ENCODE measurements at places on chromosomes 13 and 19.

DNA sequence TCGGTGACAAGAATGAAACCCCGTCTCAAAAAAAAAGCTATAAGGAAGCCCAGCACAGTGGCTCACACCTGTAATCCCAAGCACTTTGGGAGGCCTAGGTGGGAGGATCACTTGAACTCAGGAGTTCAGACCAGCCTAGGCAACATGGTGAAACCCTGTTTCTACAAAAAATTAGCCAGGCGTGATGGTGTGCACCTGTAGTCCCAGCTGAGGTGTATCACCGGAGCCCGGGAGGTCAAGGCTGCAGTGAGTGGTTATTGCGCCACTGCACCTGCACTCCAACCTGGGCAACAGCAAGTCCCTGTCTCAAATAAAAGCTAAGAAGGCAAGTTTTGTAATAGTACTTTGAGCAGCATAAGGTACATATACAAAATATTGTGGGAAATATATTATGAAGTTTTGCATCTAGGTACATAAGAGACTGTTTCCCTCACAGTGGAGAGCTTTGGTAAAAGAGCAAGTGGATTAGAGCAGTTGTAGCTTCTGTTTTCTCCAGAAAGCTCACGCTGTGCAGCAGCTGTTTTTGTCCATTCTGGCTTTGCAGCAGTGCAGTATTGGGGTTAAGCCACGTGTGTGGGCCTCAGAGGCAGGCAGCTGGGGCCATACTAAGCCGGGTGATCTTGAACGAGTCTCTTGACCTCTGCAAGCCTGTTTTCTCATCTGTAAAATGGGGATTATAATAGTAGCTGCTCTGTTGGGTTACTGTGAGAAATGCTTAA, 35.4 kb downstream of the ARHGAP35 start:
- DNase-seq: no peak

DNA sequence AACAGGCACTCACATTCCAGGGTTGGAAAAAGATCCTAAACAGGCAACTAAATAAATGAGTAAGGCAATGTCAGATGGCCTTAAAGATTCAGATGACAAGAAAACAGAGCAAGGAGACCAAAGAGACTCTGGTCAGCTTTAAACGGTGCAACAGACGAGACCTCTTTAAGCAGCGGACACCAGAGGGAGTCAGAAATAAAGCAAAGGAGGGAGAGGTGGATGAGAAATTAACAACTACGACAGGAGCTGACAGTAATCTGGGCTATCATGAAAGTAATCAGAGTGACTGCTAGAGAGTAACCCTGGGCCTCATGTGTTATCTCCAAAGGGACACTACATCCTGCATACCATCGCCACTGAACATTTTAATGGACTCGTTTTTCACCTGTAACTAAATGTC, 1.1 kb downstream of the ZNF550 start:
- no peak for DNase-seq

GRCh38 chr19:50817941-50818858, 5.4 kb downstream of the KLK1 start:
- DNase-seq: peak; percentile 61

DNA sequence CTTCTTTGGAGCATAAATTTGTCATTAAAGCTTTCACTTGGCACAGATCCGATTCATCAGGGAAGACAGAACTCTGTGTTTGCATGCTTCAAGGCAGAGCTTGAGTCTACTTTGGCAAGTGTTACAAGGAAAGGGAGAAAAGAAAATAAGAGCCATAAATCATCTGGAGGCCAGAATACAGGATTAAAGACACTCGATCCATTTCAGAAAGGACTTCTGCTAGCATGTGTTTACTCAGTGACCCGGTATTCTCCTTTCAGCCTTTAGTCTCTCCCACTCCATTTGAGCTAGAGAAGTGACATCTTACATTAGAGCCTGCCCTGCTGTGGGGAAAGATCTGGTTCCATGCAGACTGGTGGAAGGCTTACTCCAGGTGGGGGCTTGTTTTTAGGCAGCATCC, 306.4 kb downstream of the KLF5 start:
- no peak for DNase-seq

- DNase-seq: no peak
Measured at GRCh38 chr19:30167976-30168635, 204.1 kb upstream of the ZNF536 start.

DNA sequence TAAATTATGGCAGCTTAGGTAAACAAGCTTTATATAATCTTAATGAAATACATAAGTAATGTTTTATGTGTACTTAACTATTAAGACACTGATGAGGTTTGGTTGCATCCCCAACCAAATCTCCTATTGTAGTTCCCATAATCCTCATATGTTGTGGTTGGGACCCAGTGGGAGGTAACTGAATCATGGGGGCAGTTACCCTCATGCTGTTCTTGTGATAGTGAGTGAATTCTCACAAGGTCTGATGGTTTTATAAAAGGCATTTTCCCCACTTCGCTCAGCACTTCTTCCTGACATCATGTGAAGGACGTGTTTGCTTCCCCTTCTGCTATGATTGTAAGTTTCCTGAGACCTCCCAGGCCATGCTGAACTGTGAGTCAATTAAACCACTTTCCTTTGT, 212.7 kb downstream of the DIAPH3 start:
- DNase-seq: no peak

GRCh38 chr19:7622933-7623685, 6.2 kb downstream of the XAB2 start:
- no peak for DNase-seq

GRCh38 chr19:1601613-1602064, 3.6 kb downstream of the UQCR11 start:
- DNase-seq: no peak

- DNase-seq: peak; percentile 94
Measured at GRCh38 chr19:58581227-58582141, 8.3 kb upstream of the MZF1 start.

DNA sequence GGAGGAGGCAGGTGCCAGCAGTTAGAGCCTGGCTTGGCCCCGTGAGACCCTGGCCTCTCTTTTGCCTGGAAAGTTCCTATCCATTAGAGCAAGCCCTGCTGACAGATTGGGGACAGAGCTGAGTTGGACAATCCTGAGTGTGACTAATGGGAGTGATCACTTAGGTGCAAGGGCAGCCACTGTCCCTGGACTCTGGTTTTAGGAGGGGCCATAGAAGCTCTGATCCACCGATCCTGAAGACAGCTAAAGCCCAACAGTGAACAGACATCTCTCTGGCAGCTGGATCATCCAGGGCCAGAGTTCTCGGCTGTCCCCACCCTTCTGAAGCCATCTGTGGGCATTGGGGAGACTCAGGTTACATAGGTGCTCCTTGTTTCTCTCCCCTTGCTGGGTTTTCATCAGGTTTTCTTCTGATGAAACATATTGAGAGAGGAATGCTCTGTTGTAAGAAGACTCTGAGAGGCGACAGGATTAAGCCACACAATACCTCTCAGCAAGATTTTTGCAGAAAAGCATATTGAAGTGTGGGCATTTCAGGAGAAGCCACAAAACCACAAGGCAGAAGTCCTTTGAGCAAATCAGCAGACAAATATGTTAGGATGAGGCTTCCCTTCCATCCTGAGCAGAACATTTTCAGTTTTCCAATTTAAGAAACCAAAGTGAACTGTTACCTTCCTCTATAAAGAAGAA, 288.0 kb upstream of the MAB21L1 start:
- no peak for DNase-seq

DNA sequence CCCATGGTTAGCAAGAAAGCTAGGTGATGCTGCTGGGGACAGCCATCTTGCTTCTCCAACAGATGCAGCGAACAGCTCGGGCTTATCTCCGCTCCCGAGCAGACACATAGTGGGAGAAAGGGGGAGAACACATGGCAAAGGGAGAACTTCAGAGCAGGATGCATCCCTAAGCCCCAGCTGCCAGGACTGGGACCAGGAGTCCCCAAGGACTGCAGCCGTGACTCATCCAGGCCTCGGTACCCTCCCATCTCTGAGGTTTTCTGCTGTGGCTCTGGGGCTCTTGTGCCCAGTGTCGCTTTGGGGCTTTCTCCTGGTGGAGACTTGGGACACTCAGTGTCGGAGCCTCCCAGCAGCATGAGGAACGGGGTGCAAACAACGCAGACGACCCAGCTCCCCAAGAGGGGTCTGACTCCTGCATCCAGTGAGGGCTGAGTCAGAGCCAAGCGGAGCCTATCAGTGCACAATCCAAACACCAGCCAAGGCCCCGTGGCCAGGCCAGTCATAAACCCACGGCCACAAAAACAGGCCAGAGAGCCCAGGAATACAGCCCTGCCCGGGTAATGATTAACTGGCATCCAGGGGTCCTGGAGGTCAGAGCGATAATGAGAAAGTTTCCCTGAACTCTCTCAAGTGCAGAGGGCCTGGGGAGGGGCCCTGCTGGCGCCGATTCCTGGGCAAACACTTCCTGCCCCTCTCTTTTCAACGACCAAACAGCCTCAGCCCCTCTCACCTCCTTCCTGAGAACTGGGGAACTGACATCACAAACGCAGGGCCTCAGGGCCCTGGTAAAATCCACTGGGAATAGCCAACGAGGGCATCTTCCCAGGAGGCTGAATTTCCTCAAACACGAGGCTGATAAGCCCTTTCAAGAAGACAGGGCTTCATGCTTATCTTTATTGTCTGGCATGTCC, 202.9 kb downstream of the USP12 start:
- DNase-seq: no peak

GRCh38 chr19:13225973-13226865, 76.0 kb downstream of the IER2 start:
- DNase-seq: no peak

DNA sequence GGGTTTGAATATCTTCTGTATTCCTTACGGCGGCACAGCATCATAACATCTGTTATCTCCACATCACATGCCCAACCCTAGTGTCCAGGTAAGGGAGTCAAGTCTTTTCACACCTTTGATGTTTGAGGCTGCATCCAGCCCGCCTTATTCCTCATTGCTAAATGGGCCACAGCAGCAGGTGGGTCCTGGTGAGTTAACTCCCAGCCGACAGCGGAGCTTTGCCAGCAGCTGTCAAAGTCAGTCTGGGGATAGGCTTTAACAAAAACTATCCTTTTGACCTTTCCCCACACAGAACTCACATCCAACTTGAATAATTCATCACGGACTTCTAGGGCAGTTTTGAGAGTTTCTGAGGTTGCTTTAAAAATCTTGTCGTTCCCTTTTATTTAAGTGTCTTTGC, 235.1 kb downstream of the DLEU7 start:
- DNase-seq: no peak

- DNase-seq: no peak
Measured at GRCh38 chr13:67505376-67505775, 275.2 kb upstream of the PCDH9 start.

DNA sequence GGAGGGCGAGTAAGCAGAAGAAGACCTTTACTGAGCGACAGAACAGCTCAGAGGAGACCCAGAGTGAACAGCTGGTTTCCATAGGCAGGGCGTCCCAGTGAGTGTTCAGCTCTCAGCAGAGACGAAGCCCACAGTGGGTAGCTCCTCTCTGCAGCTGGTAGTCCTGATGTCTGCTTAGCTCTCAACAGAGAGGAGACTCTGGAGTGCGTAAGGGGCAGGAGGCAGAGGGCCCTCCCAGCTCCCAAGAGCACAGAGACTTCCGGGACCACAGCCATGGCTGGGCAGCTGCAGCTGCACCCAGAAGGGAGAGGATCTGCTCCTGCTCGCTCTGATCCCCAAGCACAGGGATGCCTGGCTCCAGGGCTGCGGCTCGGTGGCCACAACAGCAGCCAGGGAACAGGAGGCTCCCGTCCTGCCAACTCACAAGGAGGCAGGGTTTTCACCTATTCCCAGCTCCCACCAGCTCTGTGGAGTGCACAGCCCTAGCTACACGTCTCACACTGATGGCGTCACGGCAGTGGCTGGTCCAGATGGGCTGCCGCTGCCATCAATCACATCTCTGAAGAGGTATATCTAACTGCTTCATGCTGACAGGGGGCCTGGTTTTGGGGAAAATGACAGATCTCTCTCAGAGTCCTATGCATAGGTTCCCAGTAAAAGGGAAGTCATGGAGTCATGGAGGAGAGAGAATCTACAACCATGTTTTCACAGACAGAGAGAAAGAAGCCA, 2660.1 kb upstream of the PCDH20 start:
- no peak for DNase-seq

DNA sequence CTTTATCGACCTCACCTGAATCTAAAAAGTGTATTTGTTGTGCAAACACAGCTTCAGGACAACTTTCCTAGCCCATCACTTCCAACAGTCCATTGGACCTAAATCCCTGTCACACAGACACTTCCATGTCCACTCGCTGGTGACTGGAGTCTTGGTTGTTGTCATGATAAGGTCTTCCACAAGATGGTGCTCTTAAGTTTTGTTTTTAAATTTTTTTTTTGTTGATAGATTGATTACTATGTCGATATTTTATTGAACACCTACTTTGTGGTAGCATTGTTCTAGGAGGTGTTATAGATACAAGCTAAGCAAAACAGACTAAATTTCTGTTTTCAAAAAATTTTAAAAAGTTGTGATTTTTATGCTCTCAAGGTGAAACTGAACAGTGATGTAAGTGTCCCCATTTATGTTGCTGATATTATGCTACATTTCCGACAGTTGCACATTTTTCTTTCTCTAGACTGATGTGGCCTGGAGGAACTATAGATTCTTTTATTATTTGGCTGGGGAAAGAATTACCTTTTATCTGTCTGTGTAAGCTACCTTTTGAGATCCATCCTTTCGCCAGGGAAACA, 8.1 kb upstream of the ERICH6B start:
- no peak for DNase-seq

DNA sequence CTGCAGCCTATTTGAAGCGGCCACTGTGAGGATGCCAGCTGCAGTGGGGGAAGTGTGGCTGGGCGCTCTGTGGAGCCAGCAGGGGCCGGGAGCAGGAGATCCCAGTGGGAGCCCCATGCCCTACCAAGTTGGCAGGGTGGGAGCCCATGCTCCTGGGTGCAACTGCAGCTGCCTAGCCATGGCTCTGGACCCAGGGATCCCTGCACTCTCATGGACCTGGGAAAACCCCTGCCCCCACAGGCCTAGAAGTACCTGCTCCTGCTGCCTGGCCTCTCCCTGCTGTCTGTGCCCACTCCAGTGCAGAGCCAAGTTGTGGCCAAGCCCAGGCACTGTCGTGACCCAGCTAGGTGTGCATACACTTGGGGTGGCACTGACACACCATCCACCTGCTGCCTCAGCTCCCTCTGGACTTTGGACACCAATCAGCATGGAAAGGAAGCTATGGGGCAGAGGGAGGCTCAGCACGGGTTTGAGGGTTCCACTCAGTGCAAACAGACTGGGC, 20.9 kb downstream of the LIG4 start:
- no peak for DNase-seq

DNA sequence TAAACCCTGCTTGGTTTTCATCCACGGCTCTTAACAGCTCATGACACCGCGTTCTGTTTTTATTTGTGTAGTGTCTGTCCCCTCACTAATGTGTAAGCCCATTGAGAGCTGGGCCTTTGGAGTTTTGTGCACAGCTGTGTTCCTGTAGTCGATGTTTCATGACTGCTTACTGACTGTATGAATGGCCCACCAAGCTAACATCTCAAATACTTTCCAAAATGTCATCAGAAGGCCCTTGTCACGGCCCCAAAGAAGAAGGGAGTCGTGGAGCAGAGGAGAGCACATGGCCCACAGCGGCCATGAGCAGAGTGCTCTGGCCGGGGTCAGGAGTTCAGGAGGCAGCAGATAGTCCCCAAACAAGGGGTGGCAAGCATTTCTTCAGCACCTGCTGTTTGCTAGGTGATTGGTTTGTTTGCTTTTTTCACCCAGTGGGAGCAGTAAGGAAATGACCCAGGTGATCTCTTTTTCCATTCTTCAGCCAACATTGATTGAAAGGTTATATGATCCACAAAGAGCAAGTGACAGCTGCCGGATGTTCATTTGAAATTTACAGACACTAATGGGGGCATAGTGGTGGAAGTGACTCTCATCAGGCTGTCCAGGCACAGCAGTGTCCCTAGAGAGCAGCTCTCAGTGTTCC, 315.2 kb downstream of the ATP8A2 start:
- no peak for DNase-seq
